ENCODE measurements at places on chromosomes 6 and 20.

DNA sequence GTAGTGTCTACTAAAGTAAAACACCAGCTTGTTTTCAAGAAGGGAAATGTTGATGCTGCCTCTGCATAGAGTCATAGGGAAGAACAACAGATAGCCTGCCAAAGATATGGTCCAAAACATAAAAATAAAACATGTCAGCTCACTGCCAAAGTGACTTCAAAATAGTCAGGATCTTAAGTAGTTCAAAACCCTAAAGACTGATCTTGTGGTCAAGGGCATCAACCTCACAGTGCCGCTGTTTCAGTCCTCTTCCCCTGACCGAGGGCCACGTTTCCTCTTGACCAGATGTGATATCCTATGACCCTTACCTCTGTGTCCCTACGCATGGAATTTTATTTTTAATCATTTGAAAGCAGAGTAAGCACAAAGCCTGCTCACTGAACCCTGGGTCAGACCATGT lies 104.2 kb upstream of the CNKSR3 start:
- DNase-seq: no peak

DNA sequence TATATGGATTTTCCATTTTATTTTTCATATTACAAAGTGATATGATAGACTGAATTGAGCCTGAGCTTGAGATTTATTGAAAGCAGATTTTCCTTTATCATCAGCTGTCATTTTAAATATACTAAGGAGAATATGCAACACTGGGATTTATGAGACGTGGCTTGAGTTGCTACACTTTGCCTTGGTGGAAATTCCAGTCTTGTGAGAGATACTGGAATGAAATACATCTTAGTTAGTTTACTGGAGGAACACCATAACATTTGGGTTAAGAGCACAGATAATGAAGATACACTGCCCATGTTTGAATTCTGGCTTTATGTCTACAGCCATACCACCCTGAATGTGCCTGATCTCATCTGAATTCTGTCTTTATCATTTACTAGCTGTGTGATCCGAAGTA lies 86.5 kb upstream of the IFNGR1 start:
- no peak for DNase-seq

DNA sequence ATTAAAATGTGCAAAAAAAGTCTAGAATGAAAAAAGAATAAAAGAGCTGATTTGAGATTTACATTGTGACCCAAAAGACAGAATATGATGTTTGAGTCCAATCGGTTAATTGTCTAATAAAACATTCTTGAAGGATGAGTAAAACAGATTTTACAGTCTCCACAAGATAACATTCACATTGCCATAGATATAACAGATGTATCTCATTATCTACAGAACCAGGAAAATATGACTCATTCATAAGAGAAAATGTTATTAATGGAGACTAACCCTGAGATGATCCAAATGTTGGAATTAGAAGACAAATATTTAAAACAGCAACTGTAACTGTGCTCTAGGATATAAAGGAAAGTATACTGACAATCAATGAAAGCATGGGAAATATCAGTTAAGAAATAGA lies 141.7 kb downstream of the RFX6 start:
- DNase-seq: no peak

- no peak for DNase-seq
Measured at GRCh38 chr6:46293641-46294316, 123.0 kb upstream of the ENPP5 start.

GRCh38 chr6:41805830-41806774 lies 18.6 kb downstream of the TOMM6 start:
- DNase-seq: no peak

GRCh38 chr6:154468760-154469159 lies 41.7 kb downstream of the CNKSR3 start:
- no peak for DNase-seq

- DNase-seq: no peak
Measured at GRCh38 chr6:166862978-166863530, 93.3 kb downstream of the RNASET2 start.

GRCh38 chr6:134888316-134888715 lies 61.6 kb downstream of the ALDH8A1 start:
- DNase-seq: no peak

All from spinal cord (tissue), 10 donors.